NCI-H1092 (cell line): ENCODE measurements at places on chromosomes 5 and 9.
A peak's percentile ranks its signal among the peaks of the same experiment; 100 is the strongest.

DNA sequence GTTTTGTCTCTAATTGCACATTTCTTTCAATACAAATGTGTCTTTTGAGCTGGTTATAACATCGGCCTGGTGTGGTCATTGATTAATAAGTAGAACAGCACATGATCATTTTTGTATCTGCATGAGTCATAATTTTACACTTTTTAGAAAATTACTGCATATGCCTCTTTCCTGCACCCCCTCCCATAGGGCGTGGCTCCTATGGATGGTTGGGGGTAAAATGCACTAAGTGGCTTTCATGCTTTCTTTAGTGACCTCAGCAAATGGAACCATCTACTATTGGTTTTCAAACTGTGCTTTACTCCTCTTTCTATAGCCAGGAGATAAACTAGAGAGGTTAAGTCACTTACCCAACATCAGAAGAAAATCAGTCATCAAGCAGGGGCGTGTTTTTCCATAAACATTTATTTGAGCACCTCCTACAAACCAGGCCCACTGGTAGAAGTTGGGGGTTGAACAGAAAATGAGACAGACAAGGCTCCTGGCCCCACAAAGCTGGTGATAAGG lies 3.8 kb downstream of the ANXA6 start:
- DNase-seq = no peak

- DNase-seq = no peak
These were observed 371.9 kb downstream of the EBF1 start for GRCh38 chr5:158727771-158728311.

GRCh38 chr5:17222664-17223063 lies 5.2 kb downstream of the BASP1 start:
- no peak for DNase-seq

DNA sequence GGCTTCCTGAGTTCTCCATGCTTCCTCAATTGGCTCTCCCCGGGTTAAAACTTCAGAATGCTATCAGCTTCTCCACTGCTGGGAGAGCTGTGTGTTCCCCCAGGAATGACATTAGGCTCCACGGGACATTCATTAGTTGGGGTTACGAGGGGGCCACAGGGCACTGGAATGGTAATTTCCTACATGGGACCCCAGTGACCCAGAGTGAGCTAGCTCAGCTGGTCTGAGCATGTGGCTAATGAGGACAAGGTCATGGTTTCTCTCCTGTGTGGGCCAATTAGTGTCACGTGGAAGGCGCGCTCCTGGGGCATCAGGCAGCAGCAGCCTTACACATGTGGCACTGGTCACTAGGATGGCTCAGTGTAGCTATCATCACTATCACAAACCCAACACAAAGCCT lies 21.0 kb downstream of the LSM11 start:
- no peak for DNase-seq

DNA sequence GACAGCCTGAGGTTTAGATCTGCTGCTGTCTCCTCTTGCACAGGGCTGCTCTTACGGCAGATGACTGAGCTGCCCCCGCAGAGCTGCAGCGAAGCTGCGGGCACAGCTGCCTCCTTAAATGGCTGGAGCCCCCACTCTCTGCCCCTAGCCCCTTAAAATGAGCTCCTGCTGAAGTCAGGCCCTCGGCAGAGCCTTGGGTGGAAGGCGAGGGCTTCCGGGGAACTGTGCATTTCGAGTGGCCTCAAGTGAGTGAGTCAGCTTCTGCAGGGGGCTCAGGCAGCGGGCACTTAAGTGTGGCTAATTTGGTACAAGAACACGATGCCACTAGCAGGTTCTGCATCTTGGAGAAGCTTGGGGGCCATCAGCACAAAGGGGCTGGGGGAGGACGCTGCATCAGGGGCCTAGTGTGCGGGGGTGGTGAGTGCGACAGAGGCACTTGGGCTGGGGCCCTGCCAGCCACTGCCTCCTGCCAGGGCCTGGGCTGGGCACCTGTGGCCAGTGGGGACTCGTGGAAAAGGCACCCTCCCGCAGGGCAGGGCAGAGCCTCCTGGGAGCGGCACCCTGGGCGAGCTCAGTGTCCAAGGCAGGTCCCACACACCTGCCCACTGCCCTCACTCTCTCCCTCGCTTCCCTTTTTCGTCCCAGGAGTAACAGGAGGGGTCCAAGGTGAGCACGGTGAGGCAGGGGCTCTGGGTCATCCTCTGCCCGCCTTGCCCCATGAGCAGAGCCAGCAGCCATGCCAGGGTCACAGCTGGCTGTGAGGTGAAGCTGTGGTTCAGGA lies 28.8 kb upstream of the RNU6ATAC start:
- no peak for DNase-seq

DNA sequence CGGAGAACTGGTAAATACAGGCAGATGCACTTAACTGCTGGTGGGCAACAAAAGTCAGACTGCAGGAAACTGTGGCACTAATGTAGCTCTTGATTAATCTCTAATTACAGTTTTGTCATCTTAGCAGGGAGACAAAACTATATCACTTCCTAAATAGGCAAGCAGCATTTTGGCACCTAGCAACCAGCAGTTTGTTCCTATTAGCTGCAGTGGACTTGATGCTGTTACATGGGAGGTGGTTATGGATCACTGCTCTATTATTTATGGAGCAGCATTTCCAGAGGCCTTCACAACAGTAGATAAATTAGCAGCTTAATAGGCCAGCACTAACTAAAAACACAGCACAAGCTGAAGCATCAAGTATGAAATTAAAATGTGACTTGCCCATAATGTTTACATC lies 518.3 kb upstream of the ITGA1 start:
- DNase-seq = peak; percentile 59

DNA sequence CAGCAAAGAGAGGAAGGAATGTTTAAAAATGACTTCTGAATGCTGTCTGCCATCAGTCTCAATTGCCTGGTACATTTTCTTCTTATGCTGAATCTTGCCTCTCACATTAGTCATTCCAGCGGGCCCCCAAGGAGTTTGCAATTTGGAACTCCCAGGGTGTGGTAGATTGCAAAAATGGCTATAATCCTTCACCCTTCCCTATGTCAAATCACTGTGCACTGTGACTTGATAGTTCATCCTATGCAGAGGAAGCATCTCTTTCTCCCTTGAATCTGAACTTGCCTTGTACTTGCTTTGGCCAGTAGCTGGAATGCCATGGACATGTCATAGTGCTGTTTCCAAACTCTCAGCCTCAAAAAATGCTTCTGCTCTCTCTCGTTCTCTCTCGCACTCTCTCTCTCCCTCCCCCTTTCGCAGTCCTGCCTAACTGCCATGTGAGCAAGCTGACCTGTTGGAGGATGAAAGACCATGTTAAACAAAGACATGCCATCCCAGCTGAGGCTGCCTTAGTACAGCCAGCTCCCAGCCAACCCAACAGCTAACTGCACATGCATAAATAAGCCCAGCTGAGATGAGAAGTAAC lies 284.0 kb upstream of the TLE4 start:
- DNase-seq = no peak

DNA sequence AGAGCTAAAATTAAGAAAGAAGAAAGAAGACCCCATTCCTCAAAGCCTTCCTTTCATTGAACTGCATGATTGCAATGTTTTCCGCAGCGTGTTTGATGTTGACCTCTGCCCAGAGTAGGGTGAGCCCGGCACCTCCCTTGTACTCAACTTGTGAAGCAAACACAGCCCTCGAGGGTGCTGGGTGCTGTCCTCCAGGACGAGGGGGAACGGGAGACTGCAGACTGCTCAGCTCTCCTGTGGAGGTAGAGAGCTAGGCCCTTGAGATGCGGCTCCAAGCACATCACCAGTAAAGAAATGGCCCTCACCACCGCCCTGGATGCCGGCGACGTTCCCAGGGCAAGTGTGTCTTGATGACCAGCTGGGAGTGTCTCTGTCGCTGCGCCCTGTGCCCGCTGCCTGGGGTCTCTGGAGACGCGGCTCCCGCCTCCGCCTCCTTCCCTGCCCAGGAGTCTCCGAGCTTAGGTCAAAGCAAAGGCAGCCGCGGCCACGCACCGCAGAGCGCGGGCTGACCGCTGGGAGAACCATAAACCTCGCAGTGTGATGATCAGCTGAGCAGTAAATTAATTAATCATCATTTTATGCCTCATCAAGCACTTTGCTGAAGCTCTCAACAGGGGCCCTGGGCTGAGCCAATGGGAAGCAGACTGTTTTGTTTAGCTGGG lies 108.7 kb downstream of the IRX2 start:
- no peak for DNase-seq

DNA sequence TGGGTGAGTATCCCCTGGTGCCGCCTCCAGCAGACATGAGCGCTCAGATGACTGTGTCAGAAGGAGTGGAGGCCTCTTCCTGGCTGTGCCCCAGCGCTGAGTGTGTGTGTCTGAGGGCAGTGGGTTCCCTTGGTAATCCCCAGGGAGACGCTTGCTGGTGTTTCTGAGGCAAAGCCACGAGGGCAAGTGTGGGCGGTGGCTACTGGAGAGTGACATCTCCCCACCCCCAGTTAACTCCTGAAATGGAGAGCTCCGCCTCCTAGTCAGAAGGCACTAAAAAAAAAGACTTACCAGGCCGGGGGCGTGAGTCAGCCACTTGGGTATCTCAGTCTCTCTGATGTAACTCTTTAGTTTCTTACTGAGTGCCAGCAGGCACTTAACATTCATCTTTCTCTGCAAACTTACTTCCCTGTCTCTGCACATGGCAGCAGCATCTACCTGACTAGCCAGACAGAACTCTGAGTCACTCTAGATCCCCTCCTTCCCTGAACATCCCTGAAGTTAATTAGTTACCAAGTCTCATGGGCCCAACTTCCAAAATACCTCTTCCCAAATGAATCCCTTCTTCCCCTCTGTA lies 19.3 kb downstream of the ORM2 start:
- no peak for DNase-seq

DNA sequence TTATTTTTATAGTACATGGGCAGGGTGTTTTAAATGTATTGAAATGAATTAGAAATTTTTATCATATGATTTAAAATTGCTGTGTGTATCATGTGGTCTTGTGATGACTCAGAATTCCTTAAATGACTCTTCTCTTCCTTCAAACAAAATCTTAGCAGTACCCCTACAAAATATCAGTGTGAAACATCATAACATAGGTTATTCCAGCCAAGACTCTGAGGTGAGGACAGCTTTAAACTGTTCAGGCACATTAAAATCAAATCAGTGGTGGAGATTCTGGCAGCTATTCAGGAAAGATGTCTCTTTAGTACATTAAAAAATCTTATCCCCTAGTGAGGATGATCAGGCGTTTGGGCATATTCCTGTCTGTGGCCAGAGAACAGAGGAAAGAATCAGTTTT lies 174.0 kb downstream of the MAN2A1 start:
- no peak for DNase-seq

GRCh38 chr5:78993165-78993564 lies 8.1 kb upstream of the ARSB start:
- no peak for DNase-seq

GRCh38 chr9:77456829-77457437 lies 191.2 kb downstream of the GNA14 start:
- DNase-seq = peak; percentile 78

- no peak for DNase-seq
These were observed 161.3 kb upstream of the OTULINL start for GRCh38 chr5:14420101-14420811.

GRCh38 chr9:36793277-36793676 lies 220.6 kb downstream of the MELK start:
- no peak for DNase-seq

- no peak for DNase-seq
These were observed 842 bp downstream of the MUSK start for GRCh38 chr9:110669433-110669832.

DNA sequence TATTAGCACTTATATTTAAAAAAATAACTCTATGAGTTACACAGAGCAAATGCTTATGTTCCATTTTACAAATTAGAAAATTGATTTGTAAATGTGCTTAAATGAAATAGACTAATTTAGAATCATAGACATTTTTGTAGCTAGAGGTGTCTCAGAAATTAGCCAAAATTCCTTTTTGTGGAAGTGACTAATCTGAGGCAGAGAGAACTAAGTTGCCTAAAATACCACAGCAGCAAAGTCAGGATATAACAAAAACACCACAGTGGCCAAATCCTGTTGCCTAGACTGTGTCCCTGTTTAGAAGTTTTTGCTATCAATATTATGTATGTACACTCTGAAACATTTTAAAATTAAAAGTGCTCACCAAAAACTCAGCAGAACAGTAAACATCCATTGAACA lies 18.7 kb downstream of the ADAMTSL1 start:
- no peak for DNase-seq

DNA sequence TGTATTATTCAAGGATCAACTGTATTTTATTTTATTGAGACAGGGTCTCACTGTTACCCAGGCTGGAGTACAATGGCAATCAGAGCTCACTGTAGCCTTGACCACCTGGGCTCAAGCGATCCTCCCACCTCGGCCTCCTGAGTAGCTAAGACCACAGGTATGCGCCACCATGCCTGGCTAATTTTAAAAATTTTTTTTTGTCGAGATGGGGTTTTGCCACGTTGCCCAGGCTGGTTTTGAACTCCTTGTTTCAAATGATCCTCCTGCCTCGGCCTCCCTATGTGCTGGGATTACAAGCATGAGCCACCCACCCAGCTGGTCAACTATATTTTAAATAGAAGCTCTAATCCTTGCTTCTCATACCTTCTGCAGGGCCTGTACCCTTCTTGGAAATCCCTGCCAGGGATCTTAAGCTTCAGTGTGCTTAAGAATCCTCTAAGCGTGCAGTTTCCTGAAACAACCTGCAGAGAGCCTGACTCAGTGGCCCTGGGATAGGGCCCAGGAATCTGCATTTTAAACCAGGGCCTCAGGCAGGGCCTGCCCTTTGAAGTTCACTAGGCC lies 2.9 kb downstream of the AKNA start:
- DNase-seq = no peak

- DNase-seq = no peak
These were observed 133.6 kb upstream of the GLRA1 start for GRCh38 chr5:152058267-152058666.

- DNase-seq = no peak
These were observed 93.7 kb downstream of the ARHGAP26 start for GRCh38 chr5:142863856-142864255.

- no peak for DNase-seq
These were observed 12.8 kb downstream of the SURF6 start for GRCh38 chr9:133323211-133323610.

- no peak for DNase-seq
These were observed 1.3 kb downstream of the IL31RA start for GRCh38 chr5:55852503-55852902.

DNA sequence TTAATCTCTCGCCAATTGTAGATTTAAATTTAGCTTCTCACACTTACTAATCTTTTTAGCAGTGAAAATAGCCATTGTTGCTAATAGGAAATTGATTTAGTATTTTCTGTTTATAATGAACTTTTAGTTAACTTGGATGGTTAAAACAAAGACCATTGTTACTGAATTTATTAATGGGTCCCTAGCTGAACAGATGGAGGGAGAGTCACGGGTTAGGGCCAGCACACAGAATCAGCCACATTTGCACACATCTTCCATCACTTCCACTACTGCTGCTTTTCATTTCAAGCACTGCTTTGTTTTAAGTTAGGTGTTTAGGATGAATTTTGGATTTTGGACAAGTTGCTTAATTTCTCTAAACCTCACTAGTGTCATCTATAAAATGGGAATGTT lies 125.9 kb upstream of the ADAMTSL1 start:
- DNase-seq = no peak
